ENCODE measurements at places on chromosomes 1 and 21. TPM values are rescaled to one million over a fixed set of nuclear protein-coding genes. Genes with fewer than 3 reads are reported as not detected.

GRCh38 chr1:15684468-15685291, 560 bp downstream of the PLEKHM2 start:
- DNase-seq: no peak

DNA sequence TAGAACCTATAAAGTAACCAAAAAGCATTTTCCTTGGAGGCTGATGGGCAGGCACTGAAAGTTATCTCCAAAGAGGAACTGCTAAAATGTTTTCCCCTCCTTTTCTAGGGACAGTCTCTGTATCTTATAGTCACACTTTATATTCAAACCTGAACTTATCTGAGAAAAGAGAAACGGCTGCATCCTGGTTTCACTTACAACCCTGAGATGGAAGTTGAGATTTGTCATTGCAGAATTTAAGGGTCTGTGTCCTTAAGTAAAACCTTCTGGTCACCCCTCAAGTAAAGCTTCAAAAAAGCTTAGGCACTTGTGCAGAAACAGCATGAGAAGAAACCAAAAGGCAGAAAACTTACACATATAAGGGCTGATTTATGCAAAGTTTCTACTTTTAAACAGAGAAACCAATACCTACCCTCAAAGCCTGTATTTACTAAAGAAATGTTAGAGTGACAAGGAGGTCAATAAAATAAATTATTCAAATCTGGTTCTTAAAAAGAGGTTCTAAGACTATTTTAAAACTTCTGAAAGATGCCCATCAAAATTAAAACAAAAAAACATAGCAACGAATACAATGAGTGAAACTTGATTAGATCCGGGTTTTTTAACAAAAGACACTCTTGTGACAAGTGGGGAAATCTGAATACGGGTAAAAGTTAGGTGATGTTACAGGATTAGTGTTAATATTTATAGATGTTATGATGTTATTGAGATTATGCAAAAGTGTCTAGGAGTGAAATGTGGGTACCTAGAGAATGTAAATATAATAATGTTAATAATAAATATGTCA, 9.9 kb downstream of the CD58 start:
- no peak for DNase-seq

GRCh38 chr21:46385846-46386733, 62.1 kb downstream of the PCNT start:
- no peak for DNase-seq

DNA sequence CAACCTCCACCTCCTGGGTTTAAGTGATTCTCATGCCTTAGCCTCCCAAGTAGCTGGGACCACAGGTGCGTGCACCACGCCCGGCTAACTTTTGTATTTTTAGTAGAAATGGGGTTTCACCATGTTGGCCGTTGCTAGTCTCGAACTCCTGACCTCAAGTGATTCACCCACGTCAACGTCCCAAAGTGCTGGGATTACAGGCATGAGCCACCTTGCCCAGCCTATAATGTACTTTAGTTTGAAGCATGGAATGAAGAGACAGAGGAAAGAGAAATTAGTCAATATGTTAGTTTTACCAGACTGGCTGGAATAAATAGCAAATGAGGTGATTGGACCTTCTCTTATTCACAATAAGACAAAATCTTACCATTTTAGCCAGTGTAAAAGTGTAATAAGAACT, 89.0 kb downstream of the GTF2B start:
- no peak for DNase-seq

DNA sequence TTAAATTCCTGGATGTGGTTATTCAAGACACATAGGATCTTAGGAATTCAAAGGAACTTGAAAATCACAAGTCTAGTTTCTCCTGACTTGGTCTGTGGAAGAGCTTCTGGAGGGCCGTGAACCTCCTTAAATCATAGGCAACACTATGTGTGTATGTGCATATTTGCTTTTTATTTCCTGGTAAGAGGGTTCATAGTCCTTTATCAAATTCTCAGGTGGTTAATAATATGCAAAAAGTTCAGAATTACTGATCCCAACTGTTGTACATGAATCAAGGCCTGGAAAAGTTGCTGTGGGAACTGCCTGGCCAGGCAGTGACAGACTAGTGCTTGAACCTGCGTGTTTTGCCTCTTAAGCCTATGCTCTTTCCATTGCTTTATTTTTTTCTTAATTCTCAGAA, 12.9 kb downstream of the MTR start:
- DNase-seq: no peak

- DNase-seq: no peak
Observed at GRCh38 chr1:151549199-151549598, 9.1 kb downstream of the TUFT1 start.

The HCN3 gene
- total RNA-seq: 3.0 TPM

GRCh38 chr1:245869847-245870246, 637.2 kb downstream of the SMYD3 start:
- no peak for DNase-seq

DNA sequence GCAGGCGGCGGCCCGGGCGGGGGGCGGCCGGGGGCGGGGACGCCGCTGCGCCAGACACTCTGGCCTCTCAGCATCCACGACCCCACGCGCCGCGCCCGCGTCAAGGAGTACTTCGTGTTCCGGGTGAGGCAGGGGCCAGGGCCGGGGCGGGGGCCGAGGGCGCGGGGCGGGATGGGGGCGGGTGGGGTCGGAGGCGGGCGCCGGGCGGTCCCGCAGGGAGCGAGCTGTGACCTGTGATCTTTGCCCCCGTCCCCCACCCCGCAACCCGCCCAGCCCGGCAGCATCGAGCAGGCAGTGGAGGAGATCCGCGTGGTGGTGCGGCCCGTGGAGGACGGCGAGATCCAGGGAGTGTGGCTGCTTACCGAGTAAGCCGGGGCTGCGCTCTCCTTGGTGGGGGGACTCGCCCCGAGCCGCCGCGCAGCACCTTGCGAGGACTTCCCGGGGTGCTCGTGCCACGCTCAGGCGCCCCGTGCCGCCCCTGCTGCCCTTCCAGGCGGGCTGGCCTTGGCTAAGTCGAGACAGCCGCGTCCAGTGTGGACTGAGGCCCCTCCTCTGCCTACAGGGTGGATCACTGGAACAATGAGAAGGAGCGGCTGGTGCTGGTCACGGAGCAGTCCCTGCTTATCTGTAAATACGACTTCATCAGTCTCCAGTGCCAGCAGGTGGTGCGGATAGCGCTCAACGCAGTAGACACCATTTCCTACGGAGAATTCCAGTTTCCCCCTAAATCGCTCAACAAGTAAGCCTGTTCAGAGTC, 514 bp downstream of the TPRG1L start:
- no peak for DNase-seq

DNA sequence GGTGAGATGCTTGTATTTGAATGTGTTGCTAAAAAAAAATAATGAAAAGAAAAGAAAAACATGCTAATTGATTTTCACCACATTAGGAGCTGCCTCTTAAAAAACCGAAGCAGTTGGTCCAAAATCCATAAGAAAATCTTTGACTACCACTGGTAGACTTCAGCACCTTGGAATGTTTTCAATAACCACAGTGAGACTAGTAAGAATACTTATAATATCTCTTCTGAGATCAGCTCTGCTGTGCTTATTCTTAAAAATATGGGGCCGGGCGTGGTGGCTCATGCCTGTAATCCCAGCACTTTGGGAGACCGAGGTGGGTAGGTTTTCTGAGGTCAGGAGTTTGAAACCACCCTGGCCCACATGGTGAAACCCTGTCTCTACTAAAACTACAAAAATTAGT, 15.1 kb downstream of the NFYC start:
- DNase-seq: no peak

DNA sequence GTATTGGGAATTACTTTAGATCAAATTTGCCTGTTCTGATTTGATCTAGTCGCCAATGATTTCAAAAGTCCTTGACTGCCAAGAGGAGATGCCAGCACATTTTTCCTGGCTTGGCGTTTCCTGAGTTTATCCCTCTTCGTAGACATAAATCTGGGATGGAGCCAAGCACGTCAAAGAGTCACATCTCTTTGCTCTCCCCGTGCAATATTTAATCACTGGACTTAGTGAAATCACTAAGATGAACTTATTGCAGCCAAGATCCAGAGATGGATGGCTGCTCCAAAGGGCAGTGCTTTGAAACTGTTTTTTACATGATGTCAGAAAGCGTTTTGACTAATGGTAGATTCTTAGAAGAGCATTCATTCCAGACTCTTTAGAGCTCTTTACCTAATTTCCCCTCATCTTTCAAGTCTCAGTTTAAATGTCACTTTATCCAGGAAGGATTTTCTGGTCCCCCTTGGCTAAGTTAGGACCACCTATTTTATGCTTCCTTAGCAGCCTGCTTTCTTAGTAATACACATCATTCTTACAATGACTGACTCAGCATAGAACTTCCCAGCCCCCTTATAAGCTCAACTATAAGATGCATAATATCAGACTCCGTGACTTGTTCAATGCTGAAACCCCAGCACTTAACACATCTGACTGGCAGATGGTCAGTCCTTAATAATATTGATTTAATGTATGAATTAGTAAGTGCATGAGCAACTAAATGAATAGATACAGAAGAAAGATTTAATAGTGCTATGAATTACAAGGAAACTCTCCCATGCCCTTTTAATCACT, 94.4 kb upstream of the GREM2 start:
- no peak for DNase-seq

The CTH gene
- total RNA-seq: 3.8 TPM

DNA sequence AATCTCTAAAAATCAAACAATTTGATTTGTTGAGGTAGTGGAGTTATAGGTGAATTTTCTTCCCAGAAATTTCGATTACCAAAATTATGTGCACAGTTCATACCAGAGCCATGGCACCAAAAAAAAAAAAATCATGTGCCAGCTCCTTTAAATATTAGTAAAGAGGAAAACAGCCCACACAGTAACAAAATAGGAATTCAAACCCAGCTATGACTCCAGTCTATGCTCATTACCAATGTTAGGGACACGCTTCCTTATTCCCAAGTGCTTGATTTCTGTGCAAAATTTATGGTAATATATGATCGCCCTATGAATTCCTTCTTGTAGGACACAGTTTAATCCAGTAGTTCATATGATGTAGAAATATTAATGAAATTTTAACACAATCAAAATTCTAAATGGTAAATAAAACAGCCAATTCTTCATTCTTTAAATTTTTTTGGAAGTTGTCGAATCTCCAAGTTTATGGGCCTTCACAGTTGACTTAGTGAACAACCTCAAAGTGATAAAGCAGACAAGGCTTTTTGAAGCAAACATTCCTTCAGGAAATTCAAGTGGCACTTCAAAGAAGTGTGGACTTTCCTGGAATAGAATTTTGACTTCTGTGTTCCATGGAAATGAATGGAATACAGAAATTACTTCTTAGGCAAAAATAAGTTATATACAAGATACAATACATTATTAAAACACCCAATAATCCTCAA, 1.9 kb downstream of the TOR1AIP2 start:
- no peak for DNase-seq

The MR1 gene
- 24.1 TPM for total RNA-seq

The DENND2D gene
- 23.9 TPM for total RNA-seq

The MSH4 gene
- 0.90 TPM for total RNA-seq

- DNase-seq: no peak
Observed at GRCh38 chr1:216822480-216822879, 99.3 kb upstream of the ESRRG start.

GRCh38 chr1:205709059-205709398, 28.7 kb upstream of the SLC45A3 start:
- no peak for DNase-seq

- no peak for DNase-seq
Observed at GRCh38 chr1:245961137-245961540, 545.9 kb downstream of the SMYD3 start.

- DNase-seq: no peak
Observed at GRCh38 chr21:33963848-33964555, 48.4 kb upstream of the ATP5PO start.

The PGBD2 gene
- total RNA-seq: 10.2 TPM

- DNase-seq: no peak
Observed at GRCh38 chr1:18527921-18528320, 47.2 kb downstream of the KLHDC7A start.

DNA sequence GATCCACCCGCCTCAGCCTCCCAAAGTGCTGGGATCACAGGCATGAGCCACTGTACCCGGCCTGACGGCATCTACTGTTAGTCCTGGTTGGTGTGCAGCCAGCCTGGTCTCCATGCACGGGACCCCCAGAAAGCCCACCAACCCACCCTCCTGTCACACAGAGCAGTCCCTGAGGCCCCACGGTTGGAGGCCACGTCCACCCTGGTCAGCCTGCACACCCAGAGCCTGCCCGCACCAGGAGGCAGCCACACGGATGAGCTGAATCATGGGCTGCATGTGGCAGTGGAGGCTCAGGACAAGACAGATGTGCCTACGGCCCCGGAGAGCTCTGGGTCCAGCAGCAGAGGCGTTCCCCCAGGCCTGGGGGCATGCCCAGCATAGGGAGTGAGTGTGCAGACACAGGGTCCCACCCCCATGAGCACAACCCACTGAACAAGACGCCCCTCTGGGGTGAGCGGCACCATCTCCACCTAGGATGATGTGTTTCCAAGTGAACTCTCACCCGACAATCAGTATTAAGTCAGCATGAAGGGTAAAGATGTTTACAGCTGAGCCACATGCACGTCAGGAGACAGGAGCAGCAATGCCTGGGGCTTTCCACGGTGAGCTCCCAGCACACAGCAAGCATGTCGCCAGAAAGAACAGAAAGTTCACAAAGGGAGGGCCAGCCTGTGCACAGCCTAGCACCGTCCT, 102.1 kb downstream of the WDR4 start:
- DNase-seq: no peak

The PTGFR gene
- total RNA-seq: 28.7 TPM

DNA sequence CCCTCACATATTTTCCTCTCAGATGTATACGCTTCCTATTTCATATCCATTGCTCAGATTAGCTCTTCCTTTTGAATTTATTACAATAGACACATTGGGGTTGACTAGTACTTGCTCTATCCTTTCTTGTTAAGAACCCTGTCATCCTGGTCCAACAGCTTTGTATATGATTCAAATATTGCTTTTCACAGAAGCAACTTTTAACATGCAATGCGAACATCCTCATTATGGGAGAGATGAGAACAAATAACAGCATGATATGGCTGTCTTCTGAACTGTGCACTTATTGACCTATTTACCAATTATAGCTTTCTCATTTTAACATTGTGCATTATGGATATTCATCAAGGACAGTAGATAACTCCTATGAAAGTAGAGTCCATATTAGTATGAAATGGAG, 510.8 kb downstream of the PTPRC start:
- DNase-seq: no peak

GRCh38 chr1:8004803-8005573, 21.1 kb downstream of the ERRFI1 start:
- no peak for DNase-seq

DNA sequence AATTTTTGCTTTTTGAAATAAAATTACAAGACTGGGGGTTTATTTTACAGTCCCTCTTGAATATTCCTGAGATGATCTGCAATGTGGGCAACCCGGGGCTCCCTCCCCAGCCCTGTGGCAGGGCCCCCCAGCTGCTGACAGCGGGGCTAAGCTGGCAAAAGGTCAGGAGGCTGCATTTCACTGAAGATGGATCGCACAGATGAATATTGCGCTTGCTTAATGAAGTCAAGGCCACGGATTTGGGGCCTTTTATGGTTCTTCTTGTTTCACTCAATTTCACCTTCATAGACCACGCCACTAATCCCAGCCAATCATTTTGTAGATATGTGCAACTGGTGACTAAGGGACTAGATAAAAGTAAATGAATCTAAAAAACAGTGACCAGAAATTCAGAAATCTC, 50.8 kb upstream of the SLC22A15 start:
- no peak for DNase-seq

GRCh38 chr21:25734654-25734903, 125 bp downstream of the ATP5PF start:
- no peak for DNase-seq
